WTC11 (cell line): ENCODE measurements at places on chromosomes 11 and 22. TPM values are rescaled to one million over a fixed set of nuclear protein-coding genes. Genes with fewer than 3 reads are reported as not detected.

DNA sequence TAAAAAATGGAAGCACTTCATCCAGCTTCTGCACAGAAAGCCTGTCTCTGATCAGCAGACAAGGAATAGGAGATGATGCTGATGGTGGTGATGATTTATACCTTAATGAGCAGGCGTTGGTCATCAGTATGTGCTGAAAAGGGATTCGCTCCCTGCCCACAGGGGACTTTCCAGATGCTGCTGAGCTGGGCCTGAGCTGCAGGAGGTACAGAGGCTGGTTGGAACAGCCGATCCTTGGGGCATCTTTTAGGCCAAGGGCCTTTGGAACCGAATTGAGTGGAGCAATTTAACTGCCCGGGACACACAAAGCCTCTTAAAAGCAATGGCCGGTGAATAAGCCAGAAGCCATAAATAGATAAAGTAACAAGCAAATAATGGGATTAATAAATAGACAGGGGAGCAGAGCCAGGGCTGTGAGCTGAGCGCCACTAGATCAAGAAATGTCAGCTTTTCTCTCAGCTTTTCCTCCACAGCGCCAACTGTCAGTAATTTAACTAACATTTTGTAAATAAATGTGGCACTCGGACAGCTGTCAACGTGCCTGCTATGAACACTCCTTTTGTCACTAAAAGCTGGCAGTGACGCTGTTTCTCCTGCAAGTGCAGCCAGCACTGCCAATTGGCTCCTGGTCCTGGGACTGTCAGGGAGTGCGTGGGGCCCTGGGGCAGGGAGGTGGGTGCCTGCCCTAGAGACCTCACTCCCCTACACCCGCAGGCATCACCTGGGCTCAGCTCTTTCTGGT, 562.3 kb downstream of the NTM start:
- no peak for DNase-seq

NDUFS8 gene
- 221 to 247 TPM (median 240 TPM) in 3 replicates for total RNA-seq

- no peak for DNase-seq
Measured at GRCh38 chr22:29207243-29207550, 1.5 kb downstream of the EMID1 start.

DNA sequence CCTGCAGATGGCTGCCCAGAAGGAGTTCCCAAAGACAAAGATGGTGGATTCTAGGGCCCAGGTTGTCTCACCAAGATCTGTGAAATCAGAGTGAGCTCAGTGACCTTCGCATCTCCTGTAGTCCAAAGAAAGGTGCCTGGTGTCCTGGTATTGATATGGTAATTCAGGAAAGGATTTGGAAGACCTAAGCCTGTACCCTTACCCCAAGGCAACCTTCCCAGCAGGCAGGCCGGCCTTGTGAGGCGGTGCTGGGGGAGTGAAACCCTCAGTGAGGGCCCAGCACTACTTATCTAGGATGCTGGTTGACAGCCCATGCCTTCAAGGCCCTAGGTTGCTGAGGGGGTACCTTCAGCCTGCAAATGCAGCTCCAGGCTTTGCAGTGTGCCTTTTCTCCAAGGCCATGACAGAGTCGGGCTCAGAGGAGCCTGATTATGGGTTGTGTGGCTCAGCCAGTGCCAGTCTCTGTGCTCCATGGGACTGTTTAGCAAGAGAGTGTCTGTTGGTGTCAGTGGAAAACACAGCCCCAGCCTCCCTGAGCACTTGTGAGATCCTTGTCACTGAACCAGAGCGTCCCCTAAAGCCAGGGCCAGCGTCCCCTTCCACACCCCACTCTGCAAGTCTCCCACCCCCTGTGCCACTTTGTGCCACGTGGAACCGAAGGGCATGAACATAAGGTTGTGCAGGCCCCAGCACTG, 72.8 kb upstream of the MYOD1 start:
- DNase-seq: no peak
